Glomerular endothelial cell (primary cell): ENCODE measurements at places on chromosomes 5 and 9.

DNA sequence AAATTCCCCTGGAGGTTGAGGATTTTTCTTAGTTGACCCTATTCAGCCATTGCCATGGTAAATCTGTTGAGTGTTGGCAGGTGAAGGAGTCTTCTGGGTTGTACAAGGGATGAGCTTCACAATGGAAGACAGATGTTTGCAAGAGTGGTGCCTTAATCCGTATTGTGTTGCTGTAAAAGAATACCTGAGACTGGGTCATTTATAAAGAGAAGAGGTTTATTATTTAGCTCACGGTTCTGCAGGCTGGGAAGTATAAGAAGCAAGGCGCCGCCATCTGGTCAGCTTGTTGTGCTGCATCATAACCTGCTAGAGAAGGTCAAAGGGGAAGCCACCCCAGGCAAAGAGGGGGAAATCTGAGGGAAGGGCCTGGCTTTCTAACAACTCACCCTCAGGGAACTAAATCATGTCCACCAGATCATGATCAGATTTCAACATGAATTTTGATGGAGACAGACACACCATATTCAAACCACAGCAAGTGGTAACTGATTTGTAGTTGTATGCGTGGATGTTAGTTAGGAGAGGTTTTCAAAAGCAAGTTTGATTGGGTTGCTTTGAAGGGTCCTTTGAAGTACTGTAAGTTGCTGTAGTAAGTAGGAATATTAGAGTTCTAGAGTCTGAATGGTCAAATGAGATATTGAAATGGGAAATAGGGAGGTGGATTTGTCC is 2.5 kb downstream of the TNPO1 start:
- no peak for DNase-seq

GRCh38 chr5:176497852-176498251 is 39.4 kb downstream of the RNF44 start:
- DNase-seq = no peak

- no peak for DNase-seq
Measured at GRCh38 chr5:135488727-135489465, 36.7 kb upstream of the TIFAB start.

- DNase-seq = no peak
Measured at GRCh38 chr5:154514331-154514730, 36.3 kb upstream of the HAND1 start.

DNA sequence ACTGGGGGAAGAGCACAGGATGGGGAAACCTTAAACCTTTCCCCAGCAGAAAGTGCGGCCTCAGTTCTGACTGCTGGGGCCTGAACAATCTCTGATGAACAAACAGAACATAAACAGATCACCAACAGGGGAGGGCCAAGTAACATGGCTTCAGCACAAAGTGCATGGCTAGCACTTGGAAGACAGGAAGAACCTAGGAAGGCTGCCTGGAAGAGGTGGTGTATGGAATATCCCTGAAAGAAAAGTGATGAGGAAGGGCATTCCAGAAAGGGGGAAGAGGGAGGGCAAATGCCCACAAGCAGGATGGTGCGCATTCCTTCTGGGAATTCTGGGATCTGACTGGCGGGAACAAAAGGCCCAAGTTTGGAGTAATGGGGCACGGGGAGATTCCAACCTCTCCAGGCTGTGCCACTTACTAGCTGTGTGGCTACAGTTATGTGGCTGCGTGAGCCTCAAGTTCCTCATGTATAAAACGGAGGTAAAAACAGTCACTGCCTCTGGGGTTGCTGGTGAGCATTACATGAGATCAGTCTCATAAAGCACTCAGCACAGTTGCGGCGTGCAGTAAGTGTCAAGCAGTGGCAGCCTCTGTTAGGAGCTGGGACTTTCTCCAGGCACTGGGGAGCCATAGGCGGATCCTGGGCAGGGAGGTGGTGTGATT is 1.6 kb downstream of the PDGFRB start:
- DNase-seq = no peak

GRCh38 chr9:113638490-113638889 is 175.0 kb downstream of the RGS3 start:
- no peak for DNase-seq
